ENCODE measurements at places on chromosomes 2 and 18.

DNA sequence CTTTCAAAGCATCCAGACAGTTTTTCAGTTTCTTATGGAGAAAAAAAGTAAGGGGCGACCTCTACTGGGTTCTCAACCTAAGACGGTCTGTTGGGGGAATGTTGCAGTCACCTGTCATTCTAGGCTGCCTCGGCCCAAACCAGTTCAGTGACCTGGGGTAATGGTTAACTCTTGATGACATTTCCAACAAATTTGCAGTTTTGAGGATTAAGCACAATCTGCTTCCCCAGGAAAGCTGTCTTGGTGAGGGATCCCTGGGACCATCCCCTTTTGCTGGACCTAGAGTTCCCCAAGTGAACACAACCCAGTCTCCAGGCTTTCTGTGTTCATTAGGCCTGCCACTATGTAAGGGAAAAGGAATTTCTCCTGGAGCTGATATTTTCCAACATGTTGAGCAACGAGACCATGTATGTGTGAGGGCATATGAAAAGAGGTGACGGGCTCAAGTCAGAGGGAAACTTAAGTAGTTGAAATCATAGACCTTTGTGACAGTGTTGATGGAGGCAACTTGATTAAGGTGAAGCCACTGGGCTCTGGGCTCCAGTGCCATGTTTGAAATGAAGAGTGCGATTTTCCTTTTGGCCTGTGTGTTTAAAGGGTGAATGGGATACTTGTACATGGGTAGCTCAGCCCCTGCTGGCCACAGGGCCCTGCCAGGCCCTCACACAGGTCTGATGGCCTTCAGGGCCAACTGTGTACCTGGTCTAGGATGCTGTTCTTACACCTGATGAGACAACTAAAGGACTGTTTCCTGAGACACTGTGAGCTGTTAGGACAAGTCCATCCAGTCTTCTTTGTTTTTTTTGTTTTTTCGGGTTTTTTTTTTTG, 27.0 kb downstream of the FOSL2 start:
- peak; percentile 36 for DNase-seq

DNA sequence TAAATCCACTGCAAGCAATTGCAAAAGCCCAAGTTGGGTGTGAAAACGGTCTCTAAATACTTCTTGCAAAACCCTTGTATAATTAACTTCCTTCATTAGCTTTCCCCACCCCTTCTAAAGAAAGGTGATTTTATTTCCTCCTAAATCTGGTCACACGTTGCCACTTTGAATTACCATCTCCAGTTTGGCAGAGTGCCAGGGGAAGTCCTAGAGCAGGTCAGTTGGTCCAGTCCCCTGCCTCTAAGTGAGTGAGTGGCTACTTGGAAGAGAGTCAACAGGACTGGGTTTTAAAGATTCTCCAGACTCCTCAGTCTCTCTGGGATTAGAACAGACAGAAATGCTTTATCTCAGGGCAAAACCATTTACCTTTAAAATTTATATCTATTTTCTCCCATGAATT, 18.7 kb upstream of the LYPD6B start:
- no peak for DNase-seq

GRCh38 chr18:1559563-1559962, 654.9 kb downstream of the ADCYAP1 start:
- DNase-seq = no peak

GRCh38 chr2:152594022-152594766, 123.1 kb downstream of the PRPF40A start:
- no peak for DNase-seq

- DNase-seq = no peak
Measured at GRCh38 chr2:231590614-231591013, 2.0 kb upstream of the TEX44 start.

DNA sequence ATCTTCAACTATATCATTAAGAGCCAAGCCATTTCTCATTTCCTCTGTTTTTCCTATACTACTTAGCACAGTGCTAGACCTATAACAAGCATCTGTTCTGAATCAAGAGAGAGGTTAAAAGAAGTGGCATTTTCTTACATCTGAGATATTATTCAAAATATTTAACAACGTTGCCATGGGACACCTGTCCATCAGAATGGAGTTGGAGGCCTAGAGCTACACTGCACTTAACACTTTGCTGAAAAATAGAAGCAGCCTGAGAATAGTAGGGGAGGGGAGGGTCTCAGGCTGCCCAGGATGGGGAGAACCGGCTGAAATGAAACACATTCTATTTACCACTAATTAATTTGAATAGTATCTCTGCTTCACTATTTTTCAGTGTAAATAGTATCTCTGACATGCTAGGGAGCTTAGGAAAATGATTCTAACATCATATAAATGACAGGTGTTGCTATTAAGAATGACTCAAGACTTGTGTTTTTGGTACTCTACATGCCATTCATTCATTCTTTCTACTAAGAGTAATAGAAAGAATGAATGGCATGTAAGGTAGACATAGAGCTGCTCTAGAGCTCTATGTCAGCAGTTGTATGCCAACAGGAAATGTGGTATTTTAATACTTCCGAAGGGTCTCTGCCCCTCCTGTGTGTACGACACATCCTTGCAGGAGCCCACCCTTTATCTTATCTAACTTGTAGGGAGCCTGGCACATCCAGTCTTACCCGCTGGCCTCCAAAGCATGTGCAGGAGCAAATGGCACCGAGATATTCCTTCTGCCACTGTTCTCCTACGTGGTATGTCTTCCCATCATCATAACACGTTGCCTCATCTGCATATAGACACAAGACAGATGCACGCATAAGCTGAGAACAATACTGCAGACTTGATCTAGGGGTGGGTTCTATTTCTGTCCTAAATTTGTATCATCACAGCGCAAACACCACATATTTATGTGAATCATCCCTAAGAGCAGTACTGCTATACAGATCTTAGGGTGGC, 52.6 kb downstream of the ATIC start:
- no peak for DNase-seq

DNA sequence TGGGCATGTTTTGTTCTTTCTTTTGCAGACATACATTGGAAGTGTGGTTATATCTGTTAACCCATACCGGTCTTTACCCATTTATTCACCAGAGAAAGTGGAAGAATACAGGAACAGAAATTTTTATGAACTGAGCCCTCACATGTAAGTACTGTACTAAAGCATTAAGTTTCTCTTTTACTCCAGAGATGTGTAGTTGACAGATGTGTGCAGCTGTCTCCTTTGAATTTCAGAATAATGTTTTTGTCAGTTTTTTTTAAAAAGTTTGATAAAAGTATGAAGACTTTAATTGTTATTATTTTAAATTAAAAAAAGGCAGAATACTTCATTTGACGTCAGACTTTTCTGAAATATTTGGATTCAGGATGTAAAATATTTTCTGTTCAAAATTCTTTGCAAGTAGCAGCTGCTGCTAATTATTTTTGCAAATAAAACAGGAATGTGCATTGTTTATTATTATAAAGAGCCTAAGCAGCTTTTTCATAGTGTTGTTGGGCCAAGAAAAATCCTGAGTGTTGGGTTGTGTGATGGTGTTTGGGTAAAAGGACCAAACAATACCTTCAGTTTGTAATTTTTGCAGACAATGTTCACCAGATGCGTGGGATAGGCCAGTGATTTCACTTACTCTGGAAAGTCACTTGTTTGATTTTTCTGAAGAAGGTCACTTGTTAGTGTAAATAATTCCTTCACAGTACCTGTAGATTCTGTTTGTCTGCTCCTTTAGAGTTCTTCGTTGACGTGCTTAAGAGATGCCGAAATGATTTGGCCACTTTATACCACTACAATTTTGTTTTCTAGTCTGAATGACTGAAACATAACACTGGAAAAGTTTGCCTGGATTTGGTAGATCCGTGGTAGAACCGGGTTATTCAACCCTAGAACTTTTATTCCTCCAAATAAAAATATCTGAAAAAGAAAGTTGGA, 51.1 kb downstream of the MYO1B start:
- no peak for DNase-seq

DNA sequence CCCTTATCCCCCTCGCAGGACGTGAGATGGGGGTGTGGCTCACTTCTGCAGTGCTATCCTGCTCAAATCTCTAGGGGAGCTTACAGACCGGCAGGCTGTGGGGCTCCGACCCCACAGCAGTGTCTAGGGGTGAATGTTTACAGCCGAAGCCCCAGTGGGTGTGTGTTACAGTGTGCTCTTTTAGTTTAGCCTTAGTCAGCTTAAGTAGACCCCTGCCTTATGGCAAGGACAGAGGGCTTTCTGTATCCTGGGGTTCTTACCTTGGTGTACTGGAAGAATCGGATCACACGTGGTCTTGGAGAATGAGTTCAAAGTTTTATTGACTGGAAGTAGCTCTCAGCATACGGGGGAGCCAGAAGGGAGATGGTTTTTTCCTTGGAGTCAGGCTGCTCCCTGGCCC, 348.2 kb upstream of the GYPC start:
- no peak for DNase-seq

DNA sequence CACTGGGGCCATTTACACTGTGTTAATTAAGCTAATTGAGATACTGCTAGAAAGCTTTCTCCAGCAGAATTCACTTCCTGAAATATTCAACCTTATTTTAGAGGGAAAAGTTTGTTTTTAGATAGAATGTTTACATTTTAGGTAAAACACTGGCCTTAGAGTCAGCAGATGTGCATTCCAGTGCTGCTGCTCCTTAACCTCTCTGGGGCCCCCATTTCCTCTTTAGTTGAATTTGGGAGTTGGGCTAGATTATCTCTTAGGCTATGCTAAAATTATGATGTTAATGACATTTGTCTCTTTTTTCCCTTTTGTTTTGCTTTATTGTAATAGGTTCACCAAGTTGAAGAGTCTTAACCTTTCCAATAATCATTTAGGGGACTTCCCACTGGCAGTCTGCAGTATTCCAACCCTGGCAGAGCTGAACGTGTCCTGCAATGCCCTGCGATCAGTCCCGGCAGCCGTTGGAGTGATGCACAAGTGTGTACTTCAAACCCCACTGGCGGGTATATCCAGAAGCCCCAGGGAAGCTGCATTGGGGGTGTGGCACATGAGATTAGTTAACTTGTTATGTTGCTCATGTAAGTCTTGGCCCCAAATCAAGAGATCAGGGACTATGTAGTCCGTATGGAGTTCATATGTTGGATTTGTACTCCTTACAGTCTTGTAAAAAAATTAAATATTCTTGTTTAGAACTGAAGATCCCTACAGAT, 179.5 kb downstream of the PHLPP1 start:
- DNase-seq = no peak

DNA sequence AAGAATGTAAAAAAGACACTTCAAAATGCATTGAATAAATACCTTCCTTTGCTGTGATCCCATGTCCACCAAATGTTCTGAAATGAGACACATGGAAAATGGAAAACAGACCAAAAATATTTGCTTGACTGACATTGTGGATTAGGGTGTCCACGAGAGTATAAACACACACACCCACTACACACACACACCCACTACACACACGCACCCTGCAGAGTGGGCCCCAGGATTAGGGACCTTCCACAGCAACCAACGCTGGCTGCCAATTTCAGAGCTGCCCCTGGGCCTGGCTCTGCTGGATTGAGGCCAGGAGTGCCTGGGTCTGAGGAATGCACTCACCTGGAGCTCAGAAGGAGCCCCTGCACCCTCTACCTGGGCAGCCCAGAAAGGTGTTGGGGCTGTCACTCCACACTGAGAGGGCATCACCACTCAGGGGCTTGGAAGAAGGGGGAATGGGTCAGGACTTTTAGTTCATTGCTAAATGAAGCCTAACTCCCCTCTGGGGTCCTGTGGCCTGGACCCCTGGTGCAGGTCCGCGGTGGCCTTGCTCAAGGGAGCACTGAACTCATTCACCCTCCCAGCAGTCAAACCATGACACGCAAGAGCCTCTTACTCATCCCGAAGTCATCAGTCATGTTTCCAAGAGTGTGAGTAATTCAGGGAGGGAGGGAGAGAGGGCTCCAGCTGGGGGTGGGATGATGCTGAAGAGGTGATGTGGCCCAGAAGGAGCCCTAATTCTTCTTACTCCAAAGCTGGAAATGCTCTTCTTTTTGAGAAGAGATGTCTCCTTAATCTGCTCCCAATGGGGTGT, 50.2 kb upstream of the PLB1 start:
- no peak for DNase-seq

- no peak for DNase-seq
Measured at GRCh38 chr2:145228506-145228905, 708.6 kb upstream of the ZEB2 start.

- DNase-seq = peak; percentile 60
Measured at GRCh38 chr18:36095936-36096519, 28.7 kb upstream of the RPRD1A start.

DNA sequence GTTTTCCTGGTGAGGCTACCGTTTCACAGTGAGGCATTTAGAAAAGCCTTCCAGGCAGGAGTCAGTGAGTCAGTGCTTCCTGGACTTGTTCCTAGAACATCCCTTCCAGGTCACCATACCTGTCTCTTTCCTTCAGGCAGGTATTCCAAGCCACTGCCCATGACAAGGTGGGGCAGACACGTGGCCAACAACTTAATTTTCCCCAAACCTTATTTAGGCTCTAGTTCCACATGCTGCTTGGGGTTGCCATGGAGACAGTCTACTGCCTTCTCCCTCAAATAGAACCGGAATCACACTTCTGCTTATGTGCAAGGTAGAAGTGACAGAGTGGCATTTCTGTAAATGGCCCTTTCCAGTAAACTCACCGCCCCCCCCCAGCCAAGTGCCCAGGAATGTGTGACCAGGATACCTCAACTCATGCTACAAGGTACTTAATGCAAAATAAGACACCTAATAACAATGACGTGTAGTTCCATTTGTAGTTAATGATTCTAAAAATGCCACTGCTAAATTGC, 258.3 kb downstream of the PRKCE start:
- DNase-seq = peak; percentile 26

- no peak for DNase-seq
Measured at GRCh38 chr2:167981945-167982344, 265.4 kb downstream of the STK39 start.

DNA sequence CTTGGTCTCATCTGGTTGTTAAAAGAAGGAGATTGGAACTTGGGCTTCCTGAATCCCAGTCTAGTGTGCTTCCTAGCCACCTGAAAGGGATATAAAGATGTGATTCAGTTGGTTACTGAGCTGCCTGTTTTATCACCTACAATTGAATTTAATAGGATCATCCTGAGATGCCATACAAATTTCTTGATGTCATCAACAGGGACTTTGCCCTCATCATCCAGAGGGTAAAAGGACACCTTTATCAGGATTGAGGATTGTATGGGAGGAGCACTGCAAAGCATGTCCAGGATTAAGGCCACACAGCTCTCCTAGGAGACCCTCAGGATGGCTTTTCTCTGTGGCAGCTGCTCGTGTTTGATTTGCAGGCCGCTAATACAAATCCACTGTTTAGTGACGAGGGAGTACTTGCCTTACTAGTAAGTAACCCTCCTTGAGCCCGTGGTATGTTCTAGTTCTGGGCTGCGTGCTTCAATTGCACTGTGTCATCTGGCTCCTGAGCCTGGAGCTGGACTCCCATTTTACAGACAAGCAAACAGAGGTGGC, 28.6 kb downstream of the SH3RF3 start:
- no peak for DNase-seq

DNA sequence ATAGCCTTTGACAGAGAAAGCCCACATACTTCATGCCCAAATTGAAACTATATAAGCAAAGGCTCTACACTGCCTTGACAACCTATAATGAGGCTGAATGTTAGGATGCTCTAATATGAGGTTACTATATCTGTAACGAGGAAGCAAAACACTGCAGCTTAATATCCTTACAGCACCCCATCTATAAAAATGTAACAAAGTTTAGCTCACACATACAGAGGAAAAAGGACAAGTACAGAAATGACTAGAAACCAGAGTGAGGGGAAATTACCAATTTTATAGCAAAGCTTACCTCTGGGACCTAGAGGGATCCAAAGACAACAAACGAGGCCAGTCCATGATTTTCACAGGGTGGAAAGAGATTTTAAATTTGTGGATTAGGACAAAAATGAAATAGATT, 138.5 kb downstream of the COL4A4 start:
- DNase-seq = no peak
